ENCODE measurements at places on chromosomes 2 and 18.
A peak's percentile ranks its signal among the peaks of the same experiment; 100 is the strongest.

GRCh38 chr2:231720292-231720986 lies 12.1 kb downstream of the PTMA start:
- DNase-seq, result no peak

DNA sequence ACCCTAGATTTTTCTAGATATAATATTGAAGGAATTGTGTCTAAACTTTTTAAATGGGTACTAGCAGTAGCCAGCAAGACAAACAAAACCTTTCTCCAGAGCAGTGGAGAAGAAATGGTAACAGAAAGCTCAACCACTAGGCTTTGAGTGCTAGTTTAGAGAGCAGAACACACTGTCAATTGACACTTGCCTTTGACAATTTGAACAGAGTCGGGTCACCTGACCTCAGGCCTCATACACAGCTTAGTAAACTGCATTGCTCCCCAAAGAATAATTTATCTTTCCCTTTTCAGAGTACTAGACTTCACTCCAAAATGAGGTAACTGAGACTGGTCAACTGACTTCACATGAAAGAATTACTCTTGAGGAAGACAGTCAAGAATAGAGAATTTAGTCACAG lies 48.6 kb downstream of the FIGN start:
- DNase-seq, result no peak

DNA sequence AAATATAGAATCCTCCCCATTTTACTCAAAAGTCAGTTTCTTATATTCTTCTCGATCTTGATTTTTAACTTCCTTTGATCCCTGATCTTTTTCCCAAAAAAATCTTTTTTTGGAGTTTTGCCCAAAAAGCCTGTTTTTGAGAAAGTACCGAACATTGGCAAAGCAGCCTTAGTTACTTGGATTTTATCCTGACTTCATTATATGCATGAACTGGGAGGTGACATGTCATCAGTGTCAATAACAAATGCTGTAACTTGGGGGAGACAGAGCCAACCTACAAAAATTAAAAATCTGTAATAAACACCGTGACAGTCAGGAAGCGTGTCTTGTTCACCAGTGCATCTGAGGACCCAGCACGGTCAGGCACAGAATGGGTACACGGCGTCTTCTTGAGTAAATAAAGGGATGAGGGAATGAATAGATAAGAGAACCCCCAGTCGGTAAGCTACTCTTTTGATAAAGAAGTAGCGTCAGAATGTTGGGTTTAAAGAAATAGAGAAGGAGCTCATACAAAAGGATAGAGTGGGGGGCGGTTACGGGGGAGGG lies 24.9 kb downstream of the TRAPPC12 start:
- no peak for DNase-seq

DNA sequence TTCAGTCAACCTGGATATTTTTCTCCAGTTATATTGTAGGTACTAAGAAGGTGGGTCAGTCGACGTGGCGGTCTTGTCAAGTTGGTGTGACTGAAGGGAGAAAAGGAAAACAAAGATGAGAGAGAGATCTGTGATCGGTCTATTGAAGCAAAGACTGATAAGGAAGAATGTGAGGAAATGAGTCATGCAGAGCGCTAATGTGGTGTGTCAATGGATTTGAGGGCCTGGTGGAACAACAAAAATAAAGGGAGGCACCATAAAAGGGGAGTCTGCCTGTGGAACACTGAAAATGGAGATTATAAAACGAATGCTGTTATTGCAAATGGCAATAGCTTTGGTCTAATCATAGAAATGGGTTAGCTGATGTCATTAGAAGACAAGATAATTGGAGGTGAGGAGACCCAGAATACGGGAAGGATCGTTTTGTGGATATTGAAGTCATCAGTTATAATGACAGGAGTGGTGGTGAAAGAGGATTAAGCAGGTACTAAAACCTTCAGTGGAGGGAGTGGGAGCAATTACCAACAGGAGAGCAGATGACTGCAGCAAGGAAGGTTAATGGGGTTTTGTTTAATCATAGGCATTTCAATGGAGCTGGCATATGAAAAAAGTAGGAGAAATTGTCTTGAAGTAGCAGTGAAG lies 599.1 kb upstream of the FSHR start:
- DNase-seq, result peak; percentile 2
